ENCODE measurements at places on chromosomes 12 and 14. TPM values are rescaled to one million over a fixed set of nuclear protein-coding genes. Genes with fewer than 3 reads are reported as not detected.

TMPRSS12 gene
- total RNA-seq = 0.12 TPM

FOXG1 gene
- not detected for total RNA-seq

KCNK13 gene
- total RNA-seq = not detected

PPP4R3A gene
- total RNA-seq = 36.4 TPM

NGB gene
- total RNA-seq = 0.24 TPM

RERG gene
- total RNA-seq = 5.6 TPM

KLRB1 gene
- 0.14 TPM for total RNA-seq

IL31 gene
- not detected for total RNA-seq

CLEC4C gene
- not detected for total RNA-seq
